NCI-H69 (cell line): ENCODE measurements at places on chromosomes 7 and 10.

GRCh38 chr7:32179567-32179966 lies 109.4 kb upstream of the PDE1C start:
- DNase-seq = no peak

- DNase-seq = no peak
These were observed 39.3 kb downstream of the INSIG1 start for GRCh38 chr7:155336812-155337602.

DNA sequence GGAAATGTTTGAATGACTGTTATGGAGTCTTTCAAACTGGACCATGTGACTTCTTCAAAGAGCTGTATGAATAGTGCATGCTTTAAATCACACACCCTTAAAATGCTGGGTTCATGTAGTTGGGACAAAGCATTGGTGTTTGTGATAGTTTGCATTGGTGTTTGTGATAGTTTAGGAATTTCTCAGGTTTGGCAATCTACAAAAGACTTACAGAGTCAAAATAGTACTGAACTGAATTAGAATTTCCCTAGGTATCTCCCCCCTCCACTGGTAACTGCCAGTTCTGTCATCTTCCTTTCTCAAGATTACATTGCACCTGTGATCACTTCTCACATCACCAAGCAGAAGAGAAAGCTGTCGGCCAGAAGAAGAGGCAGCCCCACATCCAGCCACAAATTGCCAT lies 261.1 kb downstream of the GATA3 start:
- peak; percentile 34 for DNase-seq

GRCh38 chr7:135886345-135887132 lies 90.6 kb downstream of the MTPN start:
- no peak for DNase-seq

DNA sequence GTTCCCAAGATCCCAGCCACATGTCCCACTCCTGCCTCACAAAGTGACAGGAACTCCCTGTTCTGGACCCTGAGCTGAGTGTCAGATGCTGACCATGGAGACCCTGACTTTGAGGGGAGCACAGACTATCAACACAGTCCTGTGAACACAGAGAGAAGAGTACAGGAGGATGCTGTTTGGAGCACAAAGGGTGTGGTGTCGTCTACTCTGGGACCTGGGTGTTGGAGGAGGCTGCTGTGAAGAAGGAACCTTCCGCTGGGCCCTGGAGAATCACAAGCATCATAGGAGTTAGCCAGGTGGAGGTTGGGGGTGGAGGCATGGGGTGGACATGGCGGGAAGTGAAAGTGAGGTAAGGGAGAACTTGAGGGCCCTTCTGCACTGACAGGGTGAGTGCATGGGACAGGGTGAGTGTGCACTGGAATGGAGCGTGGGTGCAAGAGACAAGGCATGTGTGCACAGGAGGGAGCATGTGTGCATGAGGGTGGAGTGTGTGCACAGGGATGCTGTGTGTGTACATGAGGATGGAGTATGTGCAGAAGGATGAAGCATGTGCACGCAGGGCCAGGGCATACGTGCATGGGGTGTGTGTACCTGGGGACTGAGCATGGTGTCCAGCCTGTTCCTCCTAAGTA lies 70.7 kb upstream of the ANTXRL start:
- no peak for DNase-seq

- no peak for DNase-seq
These were observed 66.6 kb downstream of the MTPN start for GRCh38 chr7:135910393-135911036.

DNA sequence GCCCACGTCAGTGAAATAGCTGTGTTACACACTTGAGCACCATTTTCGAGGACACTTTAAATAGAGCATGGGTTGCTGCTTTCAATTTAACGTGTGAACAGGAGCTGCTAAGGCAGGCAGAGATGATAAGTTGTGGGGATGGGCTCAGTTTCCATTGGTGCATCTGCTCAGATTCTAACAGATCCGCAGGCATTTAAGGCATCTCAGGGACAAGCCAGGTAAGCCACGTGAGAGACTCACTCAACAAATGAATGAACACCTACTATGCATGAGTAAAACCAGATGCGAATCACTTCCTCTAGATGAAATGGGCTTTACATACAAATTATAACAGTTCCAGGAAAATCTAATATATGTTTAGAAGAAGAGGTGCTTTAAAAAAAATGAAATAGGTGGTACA lies 34.6 kb downstream of the PLXNA4 start:
- DNase-seq = no peak

- DNase-seq = no peak
These were observed 11.9 kb upstream of the HABP2 start for GRCh38 chr10:113540845-113541548.

DNA sequence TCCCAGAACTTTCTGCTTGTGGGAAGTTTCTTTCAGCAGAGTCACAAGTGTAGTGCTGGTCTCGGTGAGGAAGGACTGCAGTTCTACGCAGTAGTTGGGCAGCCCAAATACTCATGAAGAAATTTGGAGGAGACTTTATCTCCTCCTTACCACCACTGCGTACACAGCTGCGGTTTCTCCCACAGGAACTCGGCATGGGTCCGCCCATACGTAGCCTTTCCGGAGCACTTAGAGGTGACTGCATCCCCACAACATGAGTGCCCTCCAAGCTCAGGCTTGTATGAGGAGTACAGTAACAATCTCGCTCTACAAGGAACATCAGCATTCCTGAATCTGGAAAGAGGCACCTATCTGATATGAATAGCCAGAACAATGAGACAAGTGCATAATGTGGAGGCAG lies 549.2 kb upstream of the SEMA3D start:
- no peak for DNase-seq

DNA sequence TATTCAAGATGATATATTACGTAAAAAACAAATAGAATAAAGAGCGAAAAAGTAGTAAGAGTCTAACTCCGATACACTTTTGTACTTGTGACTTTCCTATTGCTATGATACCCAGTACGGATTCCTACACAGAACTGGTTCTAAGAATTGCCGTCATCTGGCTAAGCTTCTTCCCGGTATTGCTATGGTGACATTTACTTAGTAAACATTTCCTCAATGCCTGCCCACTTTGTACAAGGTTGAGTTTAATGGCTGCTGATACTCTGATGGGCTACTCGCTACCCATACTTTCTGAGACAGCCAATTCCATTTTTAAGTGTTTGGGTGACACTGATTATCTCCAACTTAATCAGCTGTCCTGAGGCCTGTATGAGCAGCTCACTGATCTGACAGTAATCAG lies 55.6 kb downstream of the OSBPL3 start:
- no peak for DNase-seq

GRCh38 chr7:1842321-1843221 lies 172.5 kb downstream of the ELFN1 start:
- DNase-seq = no peak

GRCh38 chr10:86613905-86614304 lies 40.4 kb upstream of the OPN4 start:
- DNase-seq = no peak

GRCh38 chr10:121928528-121928884 lies 675 bp upstream of the ATE1 start:
- peak; percentile 51 for DNase-seq

GRCh38 chr10:52772623-52773022 lies at the start of gene MBL2:
MBL2 (minus strand) TSS chr10:52772784; CDS start chr10:52771635, 1,149 bp downstream.
- DNase-seq = no peak

DNA sequence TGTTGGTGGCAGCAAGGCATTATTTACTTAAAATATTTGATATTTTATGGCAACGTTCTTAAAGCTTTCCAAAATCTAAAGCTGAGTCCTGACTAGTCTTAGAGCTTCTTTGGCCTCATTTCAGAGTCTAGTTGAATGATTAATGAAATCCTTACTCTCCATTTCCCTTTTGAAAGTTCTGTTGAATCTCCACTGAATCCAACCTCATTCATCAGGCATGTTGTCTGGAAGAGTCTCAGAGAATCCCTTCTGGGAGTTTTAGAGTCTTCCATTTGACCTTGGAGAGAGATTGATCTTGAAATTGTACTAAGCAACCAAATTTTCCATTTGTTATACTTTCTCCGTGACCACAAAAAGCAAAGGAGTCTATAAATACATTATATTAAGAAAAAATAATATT lies 198.5 kb upstream of the TMEM196 start:
- no peak for DNase-seq

GRCh38 chr7:100670074-100670473 lies 3.5 kb upstream of the GNB2 start:
- no peak for DNase-seq

DNA sequence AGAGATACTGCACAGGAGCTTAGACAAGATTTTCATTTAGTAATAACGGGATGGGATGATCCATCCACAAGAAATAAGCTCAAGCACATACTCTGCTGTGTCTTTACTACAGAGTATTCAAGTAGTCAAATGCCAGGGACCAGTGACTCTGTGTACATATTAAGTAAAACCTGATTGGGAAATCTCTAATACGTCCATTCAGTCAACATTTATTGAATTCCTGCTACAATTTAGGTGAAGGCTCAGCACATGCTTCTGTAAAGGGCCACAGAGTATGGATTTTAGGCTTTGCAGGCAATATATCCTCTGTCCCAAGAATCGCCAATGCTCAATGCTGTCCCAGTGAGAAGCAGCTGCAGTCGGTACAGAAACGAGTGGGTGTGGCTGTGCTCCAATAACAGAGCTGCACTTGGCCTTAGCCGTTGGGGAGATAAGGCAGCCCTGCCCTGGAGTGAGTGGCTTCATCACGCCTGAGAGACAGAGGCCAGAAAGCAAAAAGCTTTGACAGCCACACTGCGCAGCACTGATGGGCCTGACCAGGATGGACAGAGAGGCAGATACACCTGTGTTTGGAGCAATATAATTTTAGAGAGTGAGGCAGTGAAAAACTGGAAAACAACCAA lies 186.8 kb downstream of the PARD3 start:
- DNase-seq = peak; percentile 21
